Stimulated activated CD8-positive, alpha-beta memory T cell treated with anti-CD3 and anti-CD28 coated beads, Interleukin-4, amount 100 ng/mL, for 4 hours (primary cell): ENCODE measurements at places on chromosomes 5 and 9.
A peak's percentile ranks its signal among the peaks of the same experiment; 100 is the strongest.

DNA sequence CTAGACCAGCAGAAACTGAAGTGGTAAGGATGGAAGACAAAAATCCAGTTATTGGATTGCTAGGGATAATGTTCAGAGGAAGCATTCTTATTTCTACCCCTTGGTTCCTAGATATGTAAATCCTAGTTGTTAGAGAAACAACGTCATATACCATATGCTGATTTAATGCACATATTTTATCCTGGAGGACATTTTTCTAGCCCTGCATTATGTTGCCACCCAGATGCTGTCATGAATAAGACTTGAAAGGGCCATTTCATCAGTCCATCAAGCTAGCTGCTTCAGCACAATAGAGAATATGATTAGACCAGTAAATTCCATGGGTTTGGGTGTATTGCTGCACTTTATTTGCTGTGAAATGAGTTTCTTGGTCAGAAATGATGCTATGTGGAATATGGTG lies 1736.4 kb downstream of the MAT2B start:
- DNase-seq: no peak

DNA sequence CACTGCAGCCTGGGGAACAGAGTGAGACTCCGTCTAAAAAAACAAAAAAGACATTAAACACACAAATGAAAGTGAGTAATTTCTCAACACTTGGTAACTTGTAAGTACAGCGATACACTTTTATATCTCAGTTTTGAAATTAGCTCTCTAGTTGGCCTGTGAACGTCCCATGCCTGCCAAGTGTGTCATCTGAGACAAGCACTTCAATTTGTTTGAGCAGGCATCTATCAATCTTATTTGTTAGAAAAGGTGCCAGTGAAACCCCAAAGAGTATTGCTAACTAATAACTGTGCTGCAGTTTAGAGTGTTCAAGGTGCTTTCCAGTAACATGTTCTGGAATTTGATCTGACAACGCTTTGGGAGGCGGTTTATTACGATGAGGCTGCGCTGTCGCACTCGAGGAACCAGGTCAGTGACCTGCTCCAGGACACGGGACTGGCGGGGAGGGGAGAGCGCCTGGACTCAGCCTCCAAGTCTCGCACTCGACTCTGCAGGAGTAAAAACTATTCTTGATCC lies 1.1 kb upstream of the SPIN1 start:
- DNase-seq: peak; percentile 5

DNA sequence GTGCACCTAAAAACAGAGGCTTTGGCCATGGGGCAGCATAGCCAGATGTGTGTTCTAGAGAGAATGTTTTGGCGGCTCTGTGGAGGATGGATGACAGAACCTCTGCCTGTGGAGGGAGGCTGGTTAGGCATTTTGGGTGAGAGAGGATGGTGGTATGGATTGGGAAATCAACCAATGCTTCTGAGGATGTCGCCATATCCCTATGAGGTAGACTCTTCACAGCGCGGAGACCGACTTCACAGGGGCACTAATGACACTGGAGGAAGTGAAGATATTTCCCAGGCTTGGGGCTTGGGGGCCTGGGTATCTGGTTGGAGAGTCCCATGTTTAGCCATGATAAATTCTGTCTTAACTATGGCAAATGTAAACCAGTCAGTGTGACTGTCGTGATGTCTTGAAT lies 140.6 kb upstream of the KLF4 start:
- no peak for DNase-seq

GRCh38 chr9:10252174-10252573 lies 360.6 kb downstream of the PTPRD start:
- no peak for DNase-seq

GRCh38 chr9:19992556-19992955 lies 203.7 kb upstream of the SLC24A2 start:
- no peak for DNase-seq

GRCh38 chr9:132390966-132391365 lies 15.7 kb downstream of the TTF1 start:
- DNase-seq: no peak

DNA sequence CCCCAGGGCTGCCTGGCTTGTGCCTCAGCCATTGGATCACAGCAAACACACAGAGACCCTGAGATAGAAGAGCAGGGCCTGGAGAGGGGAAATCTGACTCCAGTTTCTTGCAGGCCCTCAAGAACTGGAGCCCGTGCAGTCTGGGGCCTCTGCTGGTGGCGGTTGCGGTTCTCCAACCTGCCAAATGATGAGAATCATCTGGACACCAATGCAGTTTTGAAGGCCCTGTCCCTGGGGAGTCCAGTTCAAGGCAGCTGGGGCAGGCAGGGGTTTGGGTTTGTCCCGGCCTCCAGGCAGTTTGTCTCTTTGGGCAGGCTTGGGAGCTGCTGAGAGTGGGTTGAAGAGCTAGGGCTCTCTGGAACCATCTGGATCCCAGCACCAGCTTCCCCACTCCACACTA lies 7.4 kb downstream of the NKX2-5 start:
- no peak for DNase-seq
